ENCODE measurements at places on chromosomes 16 and 17.
A peak's percentile ranks its signal among the peaks of the same experiment; 100 is the strongest.

GRCh38 chr17:75352079-75352569 lies 53.4 kb downstream of the GRB2 start:
- DNase-seq = peak; percentile 33

DNA sequence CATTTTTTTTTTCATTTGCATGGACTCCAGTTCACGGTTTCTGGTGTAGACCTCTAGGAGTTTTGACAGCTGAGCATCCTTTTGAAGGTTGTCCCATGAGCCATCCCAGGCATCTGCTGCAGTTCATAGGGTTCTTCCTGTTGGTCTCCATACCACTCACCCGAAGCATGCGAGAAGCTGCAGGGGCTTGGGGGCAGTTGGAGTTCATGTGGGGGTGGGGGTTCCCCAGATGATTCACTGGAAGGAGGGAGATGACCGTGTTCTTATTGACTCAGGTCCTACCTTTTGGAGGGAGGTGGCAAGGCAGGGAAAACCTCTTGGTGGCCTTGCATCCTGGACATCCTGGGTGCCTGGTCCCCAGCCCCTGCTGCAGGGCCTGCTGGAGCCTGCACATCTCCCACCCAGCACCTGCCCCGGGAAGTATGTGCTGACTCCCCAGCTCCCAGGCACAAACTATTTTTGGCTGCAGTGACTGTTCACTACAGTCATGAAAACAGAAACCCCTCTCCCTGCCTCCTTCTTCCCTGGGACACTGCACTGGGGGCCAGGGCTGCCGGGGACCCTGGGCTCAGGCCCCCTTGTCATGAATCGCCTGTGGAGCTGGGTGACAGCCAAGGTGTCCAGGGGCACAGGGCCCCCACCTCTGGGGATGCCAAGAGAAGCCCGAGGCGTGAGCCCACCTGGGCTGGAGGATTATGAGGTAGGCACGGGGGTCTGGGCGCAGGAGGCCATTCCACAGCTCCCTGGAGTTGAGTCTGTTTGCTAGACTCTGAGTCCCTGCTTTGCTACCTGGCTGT lies 64.9 kb upstream of the LGALS9 start:
- DNase-seq = no peak

GRCh38 chr16:55678161-55678821 lies 22.5 kb downstream of the SLC6A2 start:
- no peak for DNase-seq

DNA sequence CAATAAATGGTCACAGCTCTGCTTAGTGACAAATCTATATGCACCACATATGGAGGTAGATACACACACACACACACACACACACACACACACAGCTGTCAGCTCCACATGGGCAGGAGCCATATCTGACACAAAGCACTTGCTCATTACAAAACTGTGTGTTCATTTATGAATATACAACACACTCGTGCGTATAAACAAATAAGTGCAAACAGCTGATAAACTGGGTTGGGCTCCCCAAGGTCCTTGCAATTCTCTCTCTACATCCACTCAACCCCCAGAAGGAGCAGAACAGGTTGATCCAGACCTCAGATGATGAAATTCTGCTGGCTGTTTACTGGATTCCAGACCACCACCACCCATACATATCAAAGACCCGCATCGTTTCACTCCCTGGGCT lies 140.7 kb downstream of the XYLT1 start:
- no peak for DNase-seq

DNA sequence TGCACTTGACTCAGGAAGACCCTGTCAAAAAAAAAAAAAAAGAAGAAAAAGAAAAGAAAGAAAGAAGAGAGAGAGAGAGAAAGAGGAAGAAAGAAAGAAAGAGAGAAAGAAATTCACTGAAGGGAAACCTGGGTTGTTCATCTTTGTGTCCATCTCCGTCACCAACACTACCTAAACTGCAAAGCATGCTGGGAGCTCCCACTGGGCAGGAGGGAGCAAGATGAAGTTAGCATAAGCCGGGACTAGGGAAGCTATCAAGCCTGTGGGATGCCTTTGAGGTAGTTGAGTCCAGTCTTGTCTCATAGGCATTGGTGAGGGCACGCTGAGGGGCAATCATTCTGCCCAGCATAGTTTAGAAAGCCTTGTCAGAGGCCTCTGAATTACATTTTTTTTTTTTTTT lies 7.6 kb upstream of the CBFB start:
- no peak for DNase-seq

GRCh38 chr17:37373530-37374159 lies 2.1 kb upstream of the C17orf78 start:
- DNase-seq = peak; percentile 81

GRCh38 chr16:50389900-50390299 lies 21.1 kb upstream of the BRD7 start:
- DNase-seq = no peak

- no peak for DNase-seq
These were observed 17.2 kb upstream of the SLFN11 start for GRCh38 chr17:35390663-35391062.

DNA sequence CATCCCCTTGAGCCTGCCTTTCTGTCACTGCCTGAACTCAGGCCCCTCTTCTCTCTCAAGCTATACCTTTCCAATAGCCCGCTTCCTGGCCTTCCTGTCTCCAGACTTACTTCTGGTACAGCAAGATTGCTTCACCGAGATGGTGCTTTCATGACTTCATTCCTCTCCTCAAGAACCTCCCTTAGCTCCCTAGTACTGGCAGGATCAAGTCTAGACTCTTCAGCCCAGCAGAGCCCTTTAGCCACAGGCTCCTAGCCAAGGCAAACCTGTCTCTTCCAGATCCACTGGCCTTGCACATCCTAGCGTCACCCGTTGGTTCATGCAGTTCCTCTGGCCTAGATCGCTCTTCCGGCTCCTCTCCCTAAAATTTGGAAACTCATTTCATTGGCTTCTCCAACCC lies 6.4 kb upstream of the ATP2A3 start:
- no peak for DNase-seq

DNA sequence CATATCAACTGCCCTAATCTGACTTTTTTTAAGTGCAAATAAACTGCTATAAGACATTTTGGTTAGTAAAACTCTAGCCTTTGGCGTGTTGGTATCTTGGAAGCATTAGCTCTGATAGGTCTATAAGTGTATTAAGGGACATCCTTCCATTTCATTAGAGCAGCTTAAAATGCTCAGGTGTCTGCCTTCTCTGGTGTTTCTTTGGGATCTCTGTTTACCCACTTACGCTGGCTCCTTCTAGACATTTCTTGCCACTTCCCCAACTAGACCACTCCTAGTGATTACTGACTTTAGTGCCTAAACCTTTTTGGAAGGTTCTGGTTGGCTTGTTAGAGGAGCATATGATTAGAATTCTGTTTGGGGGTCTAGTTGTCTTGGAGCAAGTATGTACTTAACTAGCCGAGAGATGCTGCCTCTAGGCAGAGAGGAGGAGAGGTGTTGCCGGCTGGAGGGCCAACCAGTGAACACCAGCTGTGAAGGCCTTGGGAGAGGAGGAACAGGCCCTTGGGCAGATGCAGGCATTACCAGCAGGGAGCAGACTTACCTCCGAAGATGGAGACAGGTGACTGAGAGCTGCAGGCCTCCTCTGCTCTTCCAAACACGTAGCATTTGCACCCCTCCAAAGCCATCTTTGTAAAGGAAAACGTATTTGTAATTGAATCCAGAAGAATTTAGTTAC lies 15.2 kb upstream of the CLEC18C start:
- no peak for DNase-seq

- no peak for DNase-seq
These were observed 12.5 kb downstream of the ZSCAN32 start for GRCh38 chr16:3388325-3388724.

DNA sequence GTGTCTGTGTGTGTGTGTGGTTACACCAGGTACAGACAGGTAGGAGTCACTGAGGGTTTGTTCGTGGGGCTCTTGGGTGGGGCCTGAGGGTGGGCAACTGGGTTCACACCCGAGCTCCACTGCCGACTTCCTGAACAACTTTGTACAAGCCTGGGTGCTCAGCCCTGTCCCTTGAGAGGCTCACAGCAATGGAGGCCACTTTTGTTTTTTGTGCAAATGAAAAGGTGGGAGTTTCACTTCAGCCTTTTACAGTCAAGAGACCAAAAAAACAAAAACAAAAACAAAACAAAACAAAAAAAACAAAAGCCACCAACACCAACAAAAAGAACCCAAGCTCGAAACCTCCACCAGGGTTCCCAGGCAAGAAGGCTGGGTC lies 2.4 kb downstream of the RHBDF2 start:
- no peak for DNase-seq

DNA sequence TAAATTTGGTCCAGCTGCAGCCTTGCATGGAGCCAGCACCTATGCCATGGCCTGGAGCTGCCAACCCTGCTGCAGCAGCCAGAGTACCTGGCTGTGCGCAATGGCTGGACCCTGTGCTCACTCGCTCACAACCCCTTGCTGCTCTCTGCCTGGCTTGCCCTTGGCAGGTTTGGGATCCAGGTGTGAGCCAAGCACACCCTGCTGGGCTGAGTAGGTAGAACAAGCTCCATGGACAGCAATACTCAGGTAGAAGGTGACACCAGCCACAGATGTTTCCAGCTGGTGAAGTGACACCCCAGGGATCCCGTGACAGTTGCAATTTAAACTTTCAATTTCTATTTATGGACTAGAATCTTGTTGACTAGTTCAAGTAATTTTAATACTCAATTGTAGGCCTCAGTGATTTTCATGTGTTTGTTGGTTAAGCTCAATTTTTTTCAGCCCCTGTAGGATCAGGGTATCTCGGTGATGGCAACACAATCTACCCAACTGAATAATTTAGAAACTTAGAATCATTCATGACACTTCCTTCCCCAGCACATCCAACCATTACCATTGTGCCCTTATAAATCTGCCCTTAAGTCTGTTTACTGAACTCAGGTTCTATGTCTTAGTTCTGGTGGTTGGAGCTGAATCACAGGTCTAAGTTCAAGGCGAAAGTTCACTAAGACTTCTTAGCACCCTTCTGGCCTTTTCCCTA lies 480.0 kb downstream of the PMP22 start:
- no peak for DNase-seq

DNA sequence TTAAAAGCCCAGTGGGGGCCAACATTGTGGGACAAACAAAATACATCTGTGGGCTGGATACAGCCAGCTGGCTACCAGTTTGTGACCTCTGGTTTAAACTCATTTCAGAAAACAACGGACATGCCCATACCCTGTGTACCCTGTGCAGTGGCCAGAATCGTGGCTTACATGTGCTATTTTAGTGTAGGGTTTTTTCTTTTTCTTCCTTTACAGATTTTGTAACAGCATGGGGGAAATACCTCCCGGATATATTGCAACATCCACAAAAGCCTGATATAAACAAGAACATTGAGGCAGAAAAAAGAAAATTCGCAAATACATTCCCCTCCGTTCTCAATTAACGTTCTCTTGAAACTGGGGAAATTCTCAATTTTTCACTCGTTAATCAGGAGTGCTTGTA lies 7.3 kb downstream of the HS3ST4 start:
- no peak for DNase-seq

- DNase-seq = no peak
These were observed 14.3 kb downstream of the ACSF2 start for GRCh38 chr17:50440172-50440837.

- no peak for DNase-seq
These were observed 76.3 kb upstream of the KIFC3 start for GRCh38 chr16:57878586-57878985.

- DNase-seq = no peak
These were observed 4.4 kb downstream of the GGA2 start for GRCh38 chr16:23505671-23506605.

DNA sequence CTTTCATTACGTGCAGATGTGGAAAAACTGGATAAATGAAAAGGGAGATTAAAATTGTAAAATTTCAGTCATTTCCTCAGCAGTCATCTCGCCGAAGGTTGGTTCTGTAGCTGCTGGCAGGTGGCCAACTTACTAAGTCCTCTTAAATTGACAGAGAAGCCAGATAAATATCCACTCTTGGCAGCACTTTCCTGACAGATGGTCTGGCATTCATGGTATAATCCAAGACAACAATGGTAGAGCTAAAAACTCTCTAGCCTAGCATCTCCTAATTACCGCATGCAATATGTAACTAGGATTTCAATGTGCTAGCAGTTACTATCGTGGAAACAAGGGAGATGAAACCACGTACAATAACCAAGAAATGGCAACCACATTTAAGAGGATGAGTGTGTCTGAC lies 306.3 kb downstream of the CNTNAP4 start:
- peak; percentile 93 for DNase-seq

DNA sequence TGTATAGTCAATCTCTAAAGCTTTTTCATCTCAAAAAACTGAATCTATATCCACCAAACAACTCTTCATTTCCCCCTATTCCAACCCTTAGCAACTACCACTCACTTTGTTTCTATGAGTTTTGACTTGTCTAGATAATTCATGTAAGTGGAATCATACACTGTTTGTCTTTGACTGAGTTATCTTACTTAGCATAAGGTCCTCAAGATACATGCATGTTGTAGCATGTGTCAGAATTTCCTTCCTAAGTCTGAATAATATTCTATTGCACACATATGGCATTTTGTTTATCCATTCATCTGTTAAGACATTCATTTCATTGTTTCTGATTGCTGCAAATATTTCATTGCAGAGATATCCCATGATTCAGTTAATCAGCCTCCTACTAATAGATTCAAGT lies 72.2 kb downstream of the SSH2 start:
- DNase-seq = no peak

GRCh38 chr17:50027172-50027880 lies 28.6 kb upstream of the ITGA3 start:
- no peak for DNase-seq

DNA sequence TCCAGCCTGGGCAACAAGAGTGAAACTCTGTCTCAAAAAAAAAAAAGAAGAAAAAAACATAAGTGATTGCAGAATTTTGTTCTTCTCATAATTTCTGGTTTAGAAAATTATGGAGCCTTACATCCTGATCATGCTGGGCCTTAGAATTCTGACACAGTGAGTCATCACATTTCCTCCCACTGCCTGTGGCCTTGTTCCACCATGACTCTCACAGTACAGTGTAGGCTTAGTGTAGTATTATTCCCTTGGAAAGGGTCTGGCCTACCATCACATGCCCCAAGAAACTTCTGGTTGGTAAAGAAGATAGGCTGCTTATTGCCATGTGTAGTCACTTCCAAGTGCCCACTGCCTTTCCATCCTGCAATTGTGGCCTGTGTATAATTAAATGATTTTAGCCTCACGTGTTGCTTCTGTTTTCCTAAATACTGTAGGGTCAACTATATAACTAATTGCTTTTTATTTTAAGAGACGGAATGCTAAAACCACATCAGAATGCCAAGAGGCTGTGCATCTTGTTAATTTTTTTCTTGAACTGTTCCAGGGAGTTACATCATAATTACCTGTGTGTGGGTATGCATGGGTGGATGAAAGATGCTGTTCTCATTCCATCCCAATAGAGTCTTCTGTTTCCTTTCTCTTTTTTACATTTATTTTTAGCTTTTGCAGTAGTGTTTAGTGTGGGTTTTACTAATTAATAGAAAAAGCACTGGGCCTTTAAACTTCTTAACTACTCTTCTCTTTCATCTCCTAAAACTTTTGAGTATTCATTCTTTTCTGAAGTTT lies 25.9 kb downstream of the OGFOD1 start:
- no peak for DNase-seq
